ENCODE measurements at places on chromosomes 5 and 9.

- DNase-seq = no peak
Measured at GRCh38 chr5:56557198-56557597, 258.2 kb upstream of the MAP3K1 start.

DNA sequence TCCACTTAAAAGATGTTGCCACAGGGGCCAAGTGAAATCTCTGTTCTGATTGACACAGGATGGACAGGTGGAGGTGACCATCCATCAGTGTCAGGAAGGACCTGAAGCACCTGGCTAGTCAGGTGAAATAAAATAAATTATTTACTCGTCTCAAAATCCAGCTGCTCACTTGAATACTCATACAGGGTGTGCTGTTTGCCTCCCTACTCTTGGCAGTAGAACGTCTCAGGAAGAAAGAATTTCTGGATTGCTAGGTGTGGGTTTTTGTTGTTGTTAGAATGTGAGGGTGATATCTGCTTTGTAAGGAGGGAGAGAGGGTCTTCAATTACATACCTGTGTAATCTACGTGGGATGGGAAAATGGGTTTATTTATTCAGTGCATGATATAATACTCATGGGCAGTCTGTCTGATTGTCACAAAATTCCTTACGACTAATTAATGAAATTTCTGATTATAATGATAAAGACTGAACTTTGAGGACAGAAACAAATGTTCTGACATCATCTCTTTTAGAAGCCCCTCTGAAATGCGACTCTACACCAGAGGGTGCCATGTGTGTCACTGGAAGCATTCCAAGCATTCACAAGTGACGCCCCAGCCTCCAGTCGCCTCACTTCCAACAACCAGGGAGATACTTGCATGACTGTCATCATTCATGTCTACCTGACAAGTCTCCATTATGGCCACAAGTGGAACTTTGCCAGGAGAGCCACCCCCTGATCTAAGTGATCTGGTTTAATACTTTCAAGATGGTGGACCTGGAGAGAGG, 218.4 kb downstream of the GAPVD1 start:
- DNase-seq = no peak

- peak; percentile 9 for DNase-seq
Measured at GRCh38 chr5:96614110-96614691, 48.0 kb upstream of the CAST start.

DNA sequence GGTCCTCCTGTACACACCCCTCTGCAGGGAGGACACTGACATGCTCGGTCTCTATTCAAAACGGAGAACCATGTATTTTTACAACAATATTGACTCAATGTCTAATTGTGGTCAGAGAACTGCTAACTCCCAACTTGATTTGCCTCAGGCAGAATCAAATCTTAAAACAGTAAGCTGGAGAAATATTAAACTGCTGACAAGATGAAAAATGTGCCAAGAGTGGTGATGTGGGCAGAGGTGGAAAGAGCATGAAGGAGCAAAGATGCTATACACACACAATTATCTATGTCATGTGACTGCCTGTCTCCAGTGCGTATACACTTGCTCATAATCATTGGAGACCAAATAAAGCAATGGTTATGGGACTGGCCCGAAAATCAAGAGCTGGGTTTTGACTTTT, 556.1 kb upstream of the ZNF608 start:
- DNase-seq = no peak

- no peak for DNase-seq
Measured at GRCh38 chr5:75460532-75460931, 50.9 kb downstream of the CERT1 start.

All from GDM1 (cell line).